ENCODE measurements at places on chromosomes 4 and X. TPM values are rescaled to one million over a fixed set of nuclear protein-coding genes. Genes with fewer than 3 reads are reported as not detected.

The PDZD4 gene
- 2.9 TPM for total RNA-seq

The CYTL1 gene
- not detected for total RNA-seq

The DGKK gene
- total RNA-seq = not detected

The MAP9 gene
- 5.5 TPM for total RNA-seq

The SLC6A14 gene
- total RNA-seq = not detected

The CT45A3 gene
- total RNA-seq = not detected

The ANXA10 gene
- 2.6 TPM for total RNA-seq

The ZNF630 gene
- total RNA-seq = 0.20 TPM

The MMRN1 gene
- not detected for total RNA-seq

The ARHGAP6 gene
- total RNA-seq = not detected

The PDZD11 gene
- total RNA-seq = 103 TPM

The NIPAL1 gene
- 0.70 TPM for total RNA-seq

The GC gene
- total RNA-seq = not detected

The TRIM61 gene
- total RNA-seq = not detected

The SPP1 gene
- 162 TPM for total RNA-seq

The TBC1D8B gene
- 1.5 TPM for total RNA-seq

The PPM1K gene
- 1.3 TPM for total RNA-seq

The PHOX2B gene
- total RNA-seq = not detected

The FAM47E gene
- total RNA-seq = 0.27 TPM

The LRAT gene
- total RNA-seq = 0.05 TPM

The DCAF12L1 gene
- not detected for total RNA-seq

All from A549 treated with Hydrocortisone at 1 μM for 4 hours (cell line).